Upper lobe of right lung (tissue), 1 donor: ENCODE measurements at places on chromosomes 16 and 17. TPM values are rescaled to one million over a fixed set of nuclear protein-coding genes. Genes with fewer than 3 reads are reported as not detected.

Gene KPNA2
- total RNA-seq = 27.0 TPM

DNA sequence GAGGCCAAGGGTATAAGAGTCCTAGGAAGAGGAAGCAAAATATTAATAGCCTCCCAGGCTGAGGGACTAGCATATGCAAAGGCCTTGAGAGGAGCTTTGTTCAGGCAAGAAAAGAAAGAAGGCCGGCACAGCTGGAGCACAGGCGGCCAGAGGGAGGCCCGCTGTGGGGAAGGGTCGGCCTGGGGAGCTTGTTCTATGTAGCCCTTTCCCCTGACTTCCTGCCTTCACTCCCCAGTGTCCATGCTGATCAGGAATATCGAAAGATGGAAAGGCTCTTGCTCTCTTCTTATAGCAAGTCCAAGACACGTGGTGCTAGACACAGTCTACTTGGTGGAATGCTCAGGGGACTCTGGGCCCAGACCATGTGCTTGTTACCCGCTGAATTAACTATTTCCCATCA, 27.4 kb upstream of the HAS3 start:
- H3K36me3 ChIP-seq = no peaks in the 10 kb centered on the region
- no peak for DNase-seq
- no peak overlapping the region for H3K27ac ChIP-seq

DNA sequence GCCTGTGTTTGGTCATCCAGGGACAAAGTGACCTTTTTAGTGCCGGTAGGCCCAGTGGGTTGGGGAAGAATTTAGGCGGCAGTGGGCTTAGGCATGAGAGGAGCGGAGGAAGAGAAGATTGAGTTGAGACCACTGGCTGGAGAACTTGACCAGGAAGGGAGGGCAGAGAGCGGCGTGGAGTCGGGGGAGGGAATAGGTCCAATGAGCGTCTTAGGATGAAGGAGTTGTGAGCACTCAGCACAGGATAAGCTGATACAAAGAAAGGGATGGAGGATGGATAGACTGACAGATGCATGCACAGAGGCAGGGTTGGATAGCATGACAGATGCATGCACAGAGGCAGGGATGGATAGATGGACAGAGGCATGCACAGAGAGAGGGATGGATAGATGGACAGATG, 8.0 kb downstream of the IL32 start:
- H3K27me3 ChIP-seq = no peaks in the 10 kb centered on the region
- H3K4me1 ChIP-seq = no peaks in the 10 kb centered on the region
- H3K4me3 ChIP-seq = no peak overlapping the region
- no peak for DNase-seq
- no peak overlapping the region for H3K27ac ChIP-seq

DNA sequence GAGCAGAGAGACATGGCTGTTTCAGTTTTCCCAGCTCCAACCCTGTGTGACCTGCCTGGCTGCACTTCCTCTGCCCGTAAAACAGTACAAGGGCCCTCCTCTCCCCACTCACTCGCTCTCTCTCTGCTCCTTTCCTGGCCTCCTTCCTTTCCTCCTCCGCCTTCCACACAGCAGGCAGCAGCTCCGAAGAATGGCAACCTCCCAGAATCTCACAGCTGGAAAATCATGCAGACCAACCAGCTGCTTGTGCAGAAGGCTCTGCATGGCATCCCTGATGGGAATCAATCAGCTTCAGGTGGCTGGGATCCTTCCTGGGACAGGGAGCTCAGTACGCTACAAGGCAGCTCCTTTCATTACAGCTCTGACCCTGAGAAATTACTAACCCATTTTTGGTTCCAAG, 27.4 kb downstream of the TMEM132E start:
- peaks cover 38% of the 10 kb centered on the region for H3K27me3 ChIP-seq
- H3K4me1 ChIP-seq = no peaks in the 10 kb centered on the region
- no peaks in the 10 kb centered on the region for H3K36me3 ChIP-seq
- no peak for DNase-seq
- no peak overlapping the region for H3K27ac ChIP-seq
- no peak overlapping the region for H3K4me3 ChIP-seq

DNA sequence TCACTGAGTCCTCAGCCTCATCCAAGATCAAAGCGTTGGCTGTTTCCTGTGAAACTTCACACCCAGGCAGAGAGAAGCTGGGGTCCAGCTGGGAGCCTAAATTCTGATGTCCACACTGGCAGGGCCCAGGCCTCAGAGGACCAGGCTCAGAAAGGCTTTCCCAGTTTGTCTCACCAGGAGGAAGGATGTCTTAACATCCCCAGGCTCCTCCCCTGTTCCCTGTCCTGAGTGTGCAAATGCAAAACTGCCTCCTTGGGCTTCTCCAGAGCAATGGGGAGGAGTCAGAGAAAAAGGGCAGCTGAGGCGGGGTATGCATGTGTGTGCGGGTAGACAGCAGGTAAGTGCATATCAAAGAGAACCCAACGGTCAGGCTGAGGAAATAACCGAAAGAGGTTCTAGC, 45.7 kb downstream of the CUEDC1 start:
- no peak for DNase-seq
- no peaks in the 10 kb centered on the region for H3K36me3 ChIP-seq
- H3K27me3 ChIP-seq = no peaks in the 10 kb centered on the region
- H3K4me3 ChIP-seq = no peak overlapping the region
- peaks cover 30% of the 10 kb centered on the region for H3K4me1 ChIP-seq

DNA sequence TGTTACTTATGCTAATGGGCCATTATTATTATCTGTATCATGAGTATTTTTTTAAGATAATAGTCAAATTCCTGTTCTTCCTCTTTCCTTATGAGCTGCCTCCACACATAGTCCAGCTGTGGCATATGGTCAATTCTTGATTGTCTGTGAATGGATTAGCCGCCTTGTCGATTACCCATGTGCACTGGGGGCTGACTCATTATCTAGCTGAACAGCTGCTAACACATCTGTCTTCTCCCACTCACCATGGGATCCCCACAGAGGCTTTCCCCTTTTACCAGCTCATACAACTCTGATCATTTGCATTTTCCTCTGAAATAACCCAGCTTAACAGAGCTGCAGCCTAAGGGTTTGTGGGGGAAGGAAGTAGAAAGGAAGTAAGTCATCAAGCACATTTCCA, 915.0 kb downstream of the CDH11 start:
- no peaks in the 10 kb centered on the region for H3K27me3 ChIP-seq
- no peak overlapping the region for H3K4me3 ChIP-seq
- no peaks in the 10 kb centered on the region for H3K4me1 ChIP-seq
- DNase-seq = no peak
- H3K36me3 ChIP-seq = no peaks in the 10 kb centered on the region

Gene OGFOD3
- total RNA-seq = 32.7 TPM

DNA sequence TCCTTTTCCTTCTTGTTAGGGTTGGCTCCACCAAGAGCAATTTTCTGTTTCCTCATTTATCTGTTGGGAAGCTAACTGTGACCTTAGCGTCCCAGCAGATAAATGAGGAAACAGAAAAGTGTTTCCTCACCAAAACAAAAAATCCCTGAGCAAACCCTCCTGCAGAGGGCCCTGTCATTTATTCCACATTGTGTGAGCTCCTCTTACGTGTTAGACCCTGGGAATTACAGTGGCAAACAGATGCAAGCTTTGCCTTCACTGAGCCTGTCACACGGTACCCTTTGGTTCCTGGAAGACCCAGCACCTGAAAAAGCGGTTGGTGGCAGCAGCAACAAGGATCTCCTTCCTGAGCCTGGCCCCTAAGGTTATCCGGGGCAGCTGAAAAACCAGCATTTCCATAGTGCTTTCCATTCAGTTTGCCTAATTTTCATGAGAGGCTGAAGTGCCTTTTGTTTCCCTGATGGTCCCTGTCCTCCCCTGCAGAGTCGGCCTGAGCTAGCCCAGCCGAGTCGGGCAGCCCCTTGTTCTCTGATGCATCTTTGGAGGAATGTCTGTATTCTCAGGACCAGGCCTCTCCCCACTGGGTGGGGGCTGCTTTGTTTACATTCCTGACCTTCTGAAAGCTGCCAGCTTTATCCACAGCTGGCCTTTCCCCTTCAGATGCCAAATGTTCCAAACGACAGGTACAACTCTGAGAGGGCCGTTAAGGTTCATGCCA, 34.7 kb downstream of the YPEL2 start:
- no peaks in the 10 kb centered on the region for H3K27me3 ChIP-seq
- no peak overlapping the region for H3K4me3 ChIP-seq
- H3K4me1 ChIP-seq = peaks cover 83% of the 10 kb centered on the region
- DNase-seq = no peak
- H3K36me3 ChIP-seq = no peaks in the 10 kb centered on the region
- peak overlapping the region; percentile 67 for H3K27ac ChIP-seq

DNA sequence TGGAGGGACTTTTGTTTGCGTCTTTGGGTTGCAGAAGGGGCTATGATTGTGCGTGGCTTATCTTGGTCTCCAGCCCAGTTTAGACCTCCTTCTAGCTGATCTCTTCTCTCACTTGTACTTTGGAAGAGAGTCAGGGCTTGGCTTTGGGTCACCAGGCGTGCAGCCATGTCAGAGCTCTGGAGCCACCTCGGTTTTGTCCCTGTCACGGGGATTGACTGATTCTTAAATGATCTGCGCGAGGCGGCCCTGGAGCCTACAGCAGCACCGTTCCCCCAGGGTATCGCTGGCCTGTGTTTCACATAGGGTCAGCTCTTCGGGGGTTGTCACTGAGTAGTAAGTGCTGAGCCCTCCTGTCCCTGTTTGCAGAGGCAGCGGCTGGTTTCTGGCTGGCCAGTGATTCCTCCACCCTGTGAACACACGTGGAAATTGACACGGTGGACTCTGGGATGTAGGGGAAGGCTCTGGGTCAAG, 209.8 kb upstream of the CHMP6 start:
- H3K27me3 ChIP-seq = no peaks in the 10 kb centered on the region
- H3K4me1 ChIP-seq = peaks cover 39% of the 10 kb centered on the region

- H3K4me3 ChIP-seq = no peak overlapping the region
- no peaks in the 10 kb centered on the region for H3K36me3 ChIP-seq
- DNase-seq = no peak
- no peak overlapping the region for H3K27ac ChIP-seq
- peaks cover 5% of the 10 kb centered on the region for H3K4me1 ChIP-seq
Measured at GRCh38 chr16:69532641-69533455, 32.9 kb upstream of the NFAT5 start.

Gene PRR35
- total RNA-seq = not detected

DNA sequence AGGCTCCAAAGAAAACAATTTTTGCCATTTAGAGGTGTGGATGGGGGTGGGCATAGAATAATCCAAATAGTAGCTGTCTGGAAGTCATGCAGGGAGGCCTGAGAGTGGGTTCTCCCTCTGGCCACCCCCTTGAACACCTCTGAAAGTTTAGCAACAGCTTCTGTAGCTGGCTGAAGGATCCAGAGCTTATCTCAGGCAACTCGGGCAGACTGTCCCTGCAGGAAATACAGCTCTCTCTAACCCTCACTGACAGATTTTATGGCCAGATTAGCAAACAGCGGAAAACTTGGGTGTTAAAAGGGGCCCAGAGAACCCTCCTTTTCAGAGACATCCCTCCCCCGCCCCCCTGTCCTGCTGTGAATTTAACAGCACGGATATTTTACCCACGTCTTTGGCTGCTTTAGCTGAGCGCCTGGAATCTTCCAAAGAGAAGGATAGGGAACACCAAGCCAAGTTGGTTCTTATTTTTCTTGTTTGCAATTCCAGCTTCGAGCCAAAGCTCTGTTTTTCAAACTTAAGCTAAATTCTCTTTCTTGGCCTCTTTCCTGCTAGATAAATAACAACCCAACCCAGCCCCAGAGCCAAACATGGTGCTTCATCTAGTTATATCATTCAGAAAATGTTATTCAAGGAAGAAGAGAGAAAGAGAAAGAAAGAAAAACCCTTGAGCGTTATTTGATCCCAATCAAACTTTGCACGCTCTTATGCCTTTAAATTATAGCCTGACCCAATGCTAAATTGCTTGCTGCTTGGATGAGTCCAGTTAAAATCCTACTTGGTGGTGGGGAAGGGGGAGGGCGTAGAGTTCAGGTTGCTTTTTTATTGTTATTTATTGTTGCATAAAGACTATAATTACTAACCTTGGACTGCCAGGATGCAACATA, 2.3 kb upstream of the HOXB2 start:
- peaks cover 8% of the 10 kb centered on the region for H3K4me1 ChIP-seq
- peak overlapping the region; percentile 67 for H3K27ac ChIP-seq
- no peak for DNase-seq
- peaks cover 56% of the 10 kb centered on the region for H3K27me3 ChIP-seq

DNA sequence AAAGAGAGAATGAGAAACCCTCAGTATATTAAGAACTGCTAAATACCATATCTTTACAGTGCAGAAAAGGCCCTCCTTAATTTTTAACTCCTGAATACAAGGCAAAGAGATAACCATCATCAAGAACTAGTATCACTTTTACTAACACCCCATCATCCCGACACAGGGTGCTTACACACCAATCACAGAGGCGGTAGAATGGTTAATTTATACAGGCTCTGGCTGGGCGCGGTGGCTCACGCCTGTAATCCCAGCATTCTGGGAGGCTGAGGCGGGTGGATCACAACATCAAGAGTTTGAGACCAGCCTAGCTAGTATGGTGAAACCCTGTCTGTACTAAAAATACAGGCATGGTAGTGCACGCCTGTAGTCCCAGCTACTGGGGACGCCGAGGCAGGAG, 4.2 kb downstream of the PSMD12 start:
- no peak overlapping the region for H3K4me3 ChIP-seq
- H3K27ac ChIP-seq = no peak overlapping the region
- H3K4me1 ChIP-seq = peaks cover 49% of the 10 kb centered on the region
- H3K27me3 ChIP-seq = no peaks in the 10 kb centered on the region
- DNase-seq = no peak
- peaks cover 31% of the 10 kb centered on the region for H3K36me3 ChIP-seq

Gene SYCE1L
- 6.2 TPM for total RNA-seq

GRCh38 chr16:12362482-12363458, 386.2 kb downstream of the SNX29 start:
- no peak overlapping the region for H3K4me3 ChIP-seq
- H3K27me3 ChIP-seq = no peaks in the 10 kb centered on the region
- DNase-seq = no peak
- H3K36me3 ChIP-seq = no peaks in the 10 kb centered on the region

Gene KRT37
- not detected for total RNA-seq

- H3K27me3 ChIP-seq = no peaks in the 10 kb centered on the region
- H3K4me3 ChIP-seq = no peak overlapping the region
- H3K36me3 ChIP-seq = peaks cover 18% of the 10 kb centered on the region
- H3K4me1 ChIP-seq = no peaks in the 10 kb centered on the region
- peak; percentile 78 for DNase-seq
Measured at GRCh38 chr17:82170412-82170961, 42.2 kb downstream of the CCDC57 start.

DNA sequence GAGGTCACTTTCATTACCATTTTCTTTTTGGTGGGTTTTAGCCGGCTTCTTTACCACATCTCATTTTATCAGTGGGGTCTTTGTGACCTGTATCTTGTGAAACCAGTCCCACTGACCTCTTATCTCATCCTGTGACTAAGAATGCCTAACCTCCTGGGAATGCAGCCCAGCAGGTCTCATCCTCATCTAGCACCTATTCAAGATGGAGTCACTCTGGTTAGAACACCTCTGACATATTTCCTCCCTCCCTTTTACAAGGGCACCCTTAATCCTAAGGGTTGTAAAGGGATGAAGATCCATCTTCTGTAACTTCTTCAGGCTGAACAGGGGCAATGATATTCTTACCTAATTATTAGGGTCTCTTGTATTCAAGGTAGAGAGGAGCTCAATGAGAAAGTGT, 107.9 kb upstream of the HAS3 start:
- no peaks in the 10 kb centered on the region for H3K36me3 ChIP-seq
- H3K27me3 ChIP-seq = no peaks in the 10 kb centered on the region
- no peak overlapping the region for H3K4me3 ChIP-seq
- no peak for DNase-seq

Gene STH
- total RNA-seq = not detected

- H3K27me3 ChIP-seq = no peaks in the 10 kb centered on the region
- peaks cover 46% of the 10 kb centered on the region for H3K36me3 ChIP-seq
- no peak overlapping the region for H3K4me3 ChIP-seq
- no peak overlapping the region for H3K27ac ChIP-seq
- H3K4me1 ChIP-seq = no peaks in the 10 kb centered on the region
Measured at GRCh38 chr17:30256756-30257506, 21.4 kb upstream of the SLC6A4 start.
